MG63 (cell line): ENCODE measurements at places on chromosomes 3 and 15. TPM values are rescaled to one million over a fixed set of nuclear protein-coding genes. Genes with fewer than 3 reads are reported as not detected.

DNA sequence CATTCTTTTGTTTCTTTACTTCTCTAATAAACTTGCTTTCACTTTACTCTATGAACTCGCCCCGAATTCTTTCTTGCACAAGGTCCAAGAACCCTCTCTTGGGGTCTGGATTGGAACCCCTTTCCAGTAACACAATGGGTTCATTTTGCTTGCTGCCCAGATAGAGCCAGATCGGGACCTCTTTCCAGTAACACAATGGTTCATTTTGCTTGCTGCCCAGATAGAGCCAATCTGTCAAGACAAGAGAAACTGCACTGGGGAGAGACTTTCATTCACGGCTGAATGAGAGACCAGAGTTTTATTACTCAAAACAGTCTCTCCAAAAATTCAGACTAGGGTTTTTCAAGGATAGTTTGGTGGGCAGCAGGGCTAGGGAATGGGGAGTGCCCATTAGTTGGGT lies 25.4 kb downstream of the METTL6 start:
- no peak for DNase-seq

GRCh38 chr3:71523628-71524027 lies 59.9 kb downstream of the FOXP1 start:
- DNase-seq = no peak

DNA sequence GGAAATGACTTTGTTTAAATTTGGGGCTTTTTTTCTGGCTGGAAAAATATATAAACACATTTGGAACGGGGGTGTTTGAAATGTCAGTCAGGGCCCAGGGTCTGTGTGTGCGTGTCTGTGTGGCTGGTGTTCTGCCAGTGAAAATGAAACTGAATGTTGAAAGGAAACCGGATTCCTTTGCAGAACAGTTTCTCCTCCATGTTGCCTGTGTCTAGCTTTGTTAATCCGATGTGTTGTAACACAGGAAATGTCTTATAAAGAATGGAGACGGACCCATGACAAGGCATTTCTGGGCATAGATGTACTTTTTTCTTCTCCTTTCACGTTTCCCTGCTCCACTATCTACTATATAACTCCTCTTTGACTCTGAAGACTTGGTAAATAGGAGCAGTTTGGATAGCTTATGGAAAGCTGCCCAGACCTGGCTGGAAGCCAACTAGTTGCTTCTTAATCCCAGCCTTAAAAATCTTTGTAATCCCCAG lies 2.8 kb downstream of the SQOR start:
- DNase-seq = peak; percentile 81

- no peak for DNase-seq
Measured at GRCh38 chr3:22621205-22621809, 581.8 kb upstream of the UBE2E2 start.

DNA sequence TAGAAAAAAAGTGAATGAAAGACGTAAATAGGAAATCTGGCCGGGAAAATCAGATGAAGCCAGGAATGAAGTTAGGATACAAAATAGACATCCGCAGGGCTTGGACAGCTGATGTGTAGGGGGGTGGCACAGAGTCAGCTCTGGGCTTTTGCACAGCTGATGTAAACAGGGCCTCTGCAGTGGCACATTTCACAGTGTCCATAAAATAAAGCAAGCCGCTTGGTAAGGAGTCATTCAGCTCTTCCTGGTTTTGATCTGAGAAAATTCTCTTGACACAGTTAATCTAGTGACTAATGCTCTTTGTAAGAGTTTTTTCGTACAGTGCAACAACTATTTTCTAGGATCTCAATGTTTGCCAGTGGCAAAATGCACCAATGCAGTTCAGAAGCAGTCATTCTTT lies 153.3 kb downstream of the USP13 start:
- DNase-seq = no peak

- no peak for DNase-seq
Measured at GRCh38 chr3:128145279-128145678, 8.0 kb upstream of the EEFSEC start.

GRCh38 chr3:64867224-64867623 lies 179.4 kb upstream of the ADAMTS9 start:
- DNase-seq = no peak

GRCh38 chr3:171184372-171184771 lies 157.9 kb upstream of the SLC2A2 start:
- no peak for DNase-seq

DNA sequence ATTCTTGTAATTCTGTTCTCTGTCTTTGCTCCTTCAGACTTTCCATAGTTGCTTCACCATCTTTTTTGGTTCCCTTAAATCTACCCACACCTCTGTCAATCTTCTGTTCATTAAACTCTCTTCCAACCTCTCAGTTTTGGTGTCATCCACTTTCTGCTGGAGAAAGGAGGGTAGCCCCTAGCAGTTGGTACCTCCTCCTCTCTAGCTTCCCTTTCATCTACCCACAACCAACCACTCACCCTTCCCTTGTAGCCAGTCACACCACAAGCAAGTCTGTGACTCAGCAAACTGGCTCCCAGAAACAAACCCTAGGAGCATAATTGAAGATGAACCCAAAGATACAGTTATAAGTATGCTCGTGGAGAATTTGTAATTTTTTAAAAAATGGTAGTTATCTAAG lies 318.6 kb downstream of the FHIT start:
- DNase-seq = no peak

- DNase-seq = no peak
Measured at GRCh38 chr3:38059591-38059990, 20.6 kb downstream of the DLEC1 start.

DNA sequence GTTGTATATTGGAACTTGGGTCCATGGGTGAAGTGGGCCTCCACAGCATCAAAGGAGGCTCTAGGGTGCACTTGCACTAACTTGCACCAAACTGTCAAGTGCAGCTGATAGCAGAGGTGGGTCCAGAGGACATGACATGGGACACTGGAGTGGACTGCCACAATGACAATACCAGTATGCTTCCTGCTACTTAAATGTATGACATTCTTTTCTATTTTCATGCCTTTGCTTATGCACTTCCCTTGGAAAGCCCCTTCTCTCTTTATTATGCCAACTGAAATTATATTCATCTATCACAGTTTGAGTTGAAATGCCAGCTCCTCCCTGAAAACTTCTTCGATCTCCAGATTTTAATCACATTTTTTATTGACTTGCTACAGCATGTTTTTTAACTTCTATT lies 101.8 kb downstream of the CFAP20DC start:
- no peak for DNase-seq

- no peak for DNase-seq
Measured at GRCh38 chr15:57377478-57377847, 1.2 kb downstream of the CGNL1 start.

DNA sequence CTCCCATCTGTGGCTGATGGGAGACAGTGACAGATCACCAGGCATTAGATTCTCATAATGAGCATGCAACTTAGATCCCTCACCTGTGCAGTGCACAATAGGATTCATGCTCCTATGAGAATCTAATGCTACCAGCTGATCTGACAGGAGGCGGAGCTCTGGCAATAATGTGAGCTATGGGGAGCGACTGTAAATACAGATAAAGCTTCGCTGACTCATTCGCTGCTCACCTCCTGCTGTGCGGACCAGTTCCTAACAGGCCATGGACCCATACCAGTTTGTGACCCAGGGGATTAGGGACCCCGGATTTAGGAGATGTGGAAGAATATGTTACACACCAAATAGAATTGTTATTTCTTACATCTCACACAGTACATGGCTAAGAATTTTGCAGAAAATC lies 6.7 kb downstream of the ARGFX start:
- peak; percentile 20 for DNase-seq

GRCh38 chr3:56288258-56288657 lies 180.0 kb downstream of the ERC2 start:
- DNase-seq = no peak

DNA sequence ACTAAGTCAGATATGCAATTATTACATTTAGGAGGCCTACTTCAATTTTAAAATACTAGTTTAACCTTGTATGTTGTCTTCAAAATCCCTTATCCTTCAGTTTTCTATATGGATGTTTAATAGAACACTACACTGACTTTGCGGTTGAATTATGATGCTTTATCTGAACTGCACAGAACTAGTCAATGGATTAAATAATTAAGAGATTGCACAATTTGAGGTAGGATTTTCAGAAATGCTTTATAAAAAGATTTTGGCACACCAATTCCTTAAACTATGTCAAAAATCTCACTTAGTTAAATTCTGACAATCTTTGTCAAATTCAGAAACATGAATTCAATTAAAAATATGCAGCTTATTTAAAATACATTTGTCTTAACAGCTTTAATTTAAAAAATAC lies 28.1 kb downstream of the ATOSA start:
- no peak for DNase-seq

DNA sequence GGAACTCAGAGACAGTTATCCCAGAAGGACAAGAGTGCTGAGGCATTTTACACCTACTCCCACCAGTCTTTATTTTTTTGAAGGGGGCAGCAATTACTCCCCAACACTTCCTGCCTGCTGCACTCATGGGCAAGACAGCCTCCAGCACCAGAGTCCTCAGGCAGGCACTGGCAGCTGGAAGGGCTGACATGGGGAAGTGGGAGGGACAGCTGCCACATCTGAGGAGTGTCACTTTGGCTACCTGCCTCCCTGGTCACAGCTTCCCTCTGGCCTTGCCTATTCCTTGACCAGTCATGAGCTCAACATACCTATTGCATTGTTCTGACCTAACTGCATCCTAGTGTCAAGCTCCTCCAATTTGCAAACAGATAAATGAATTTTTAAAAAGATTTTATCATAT lies 10.2 kb upstream of the LACTB start:
- no peak for DNase-seq

DNA sequence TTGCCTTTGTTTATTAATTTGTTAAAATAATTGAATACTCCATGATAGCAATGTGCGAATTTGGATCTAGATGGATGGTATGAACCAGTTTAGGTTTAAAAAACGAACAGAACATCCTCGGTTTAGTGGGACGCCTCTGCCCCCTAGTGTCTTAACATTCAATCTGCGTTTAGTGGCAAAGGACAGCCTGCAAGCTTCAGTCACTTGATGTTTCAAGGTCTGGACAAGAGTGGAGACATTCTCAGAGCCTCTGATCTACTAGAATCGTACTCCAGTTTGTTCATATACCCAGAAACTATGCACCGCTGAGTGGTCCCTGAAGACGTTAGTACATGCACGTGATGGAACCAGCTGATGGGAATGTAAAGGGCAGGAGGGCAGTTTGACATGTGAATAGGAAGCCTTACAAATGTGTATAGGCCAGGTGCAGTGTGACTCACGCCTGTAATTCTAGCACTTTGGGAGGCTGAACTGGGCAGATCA lies 17.8 kb upstream of the ATP13A4 start:
- DNase-seq = peak; percentile 46

DNA sequence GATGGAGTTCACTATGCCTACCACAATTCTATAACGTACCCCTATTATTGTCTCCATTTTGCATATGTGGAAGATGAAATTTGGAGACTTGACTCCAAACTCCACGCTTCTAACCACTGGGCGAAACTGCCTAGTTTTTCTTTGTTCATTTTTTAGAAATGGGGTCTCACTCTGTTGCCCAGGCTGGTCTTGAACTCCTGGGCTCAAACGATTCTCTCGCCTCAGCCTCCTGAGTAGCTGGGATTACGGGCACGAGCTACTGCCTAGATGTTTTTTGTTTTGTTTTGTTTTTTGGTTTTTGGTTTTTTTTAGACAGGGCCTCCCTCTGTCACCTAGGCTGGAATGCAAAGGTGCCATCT lies 584 bp upstream of the RPL32 start:
- DNase-seq = no peak

DNA sequence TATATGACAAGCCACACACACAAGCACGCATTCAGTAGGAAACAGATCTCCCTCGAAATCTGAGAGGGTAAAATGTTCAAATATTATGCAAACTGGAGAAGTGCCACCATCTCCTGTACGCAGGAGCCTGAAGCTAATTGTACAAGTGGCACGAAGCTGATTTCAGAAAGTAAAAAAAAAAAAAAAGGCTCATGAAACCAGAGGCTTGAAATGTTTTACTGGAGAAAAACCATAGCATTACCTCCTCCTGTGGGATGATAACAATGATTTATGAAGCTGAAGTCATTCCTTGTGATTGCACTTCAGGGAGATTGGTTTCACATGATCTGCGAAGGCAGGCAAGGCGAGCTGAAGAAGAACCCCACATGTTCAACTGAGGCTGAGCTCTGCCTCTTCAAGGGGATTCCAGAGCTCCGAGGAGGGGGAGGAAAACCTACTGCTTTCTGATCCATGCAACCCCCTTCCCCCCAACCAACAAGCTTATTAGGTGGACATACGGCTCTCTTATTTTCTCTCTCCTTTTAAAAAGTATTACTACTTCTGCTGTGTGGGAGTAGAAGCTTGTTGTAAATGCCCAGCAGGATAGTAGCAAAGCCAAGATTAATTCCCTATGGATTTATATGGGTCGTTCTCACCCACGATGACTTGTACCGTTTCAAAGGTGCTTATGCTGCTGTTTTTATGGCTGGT lies 101.1 kb downstream of the GREM1 start:
- DNase-seq = no peak

- no peak for DNase-seq
Measured at GRCh38 chr3:155492841-155493240, 199.4 kb upstream of the STRIT1 start.

- DNase-seq = peak; percentile 82
Measured at GRCh38 chr15:90001062-90001682, at the start of gene ZNF710. Gene ZNF710, plus strand, starts transcription at chr15:90001324. Its CDS starts 65,814 bp downstream, at chr15:90067138.

GRCh38 chr3:11230832-11231231 lies 41.4 kb upstream of the ATG7 start:
- DNase-seq = no peak

DNA sequence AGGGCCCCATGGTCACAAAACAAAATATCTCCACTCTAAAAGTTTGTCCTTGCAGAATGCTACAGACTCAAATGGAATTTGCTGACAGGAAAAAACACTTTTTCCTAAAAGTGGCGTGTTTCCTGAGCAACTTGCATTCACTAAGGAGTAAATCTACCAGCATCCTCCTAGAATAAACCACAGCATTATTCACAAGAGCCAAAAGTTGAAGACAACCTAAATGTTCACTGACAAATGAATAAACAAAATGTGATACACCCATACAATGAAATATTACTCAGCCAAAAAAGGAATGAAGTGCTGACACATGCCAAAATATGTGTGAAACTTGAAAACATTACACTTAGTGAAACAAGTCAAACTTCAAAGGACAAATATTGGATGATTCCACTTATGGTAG lies 28.9 kb downstream of the ITGB5 start:
- DNase-seq = no peak

- DNase-seq = no peak
Measured at GRCh38 chr3:172987273-172987672, 153.8 kb downstream of the SPATA16 start.

Gene RBPMS2
- total RNA-seq = not detected in 2 replicates

Gene ADAMTS7
- total RNA-seq = 3.3 and 10.7 TPM in 2 replicates

Gene GP5
- not detected in 2 replicates for total RNA-seq

Gene PPP4R2
- total RNA-seq = 18.9 and 26.4 TPM in 2 replicates

Gene TMCO5A
- total RNA-seq = not detected in 2 replicates

Gene GHSR
- total RNA-seq = not detected in 2 replicates

Gene TUSC7
- total RNA-seq = not detected in 2 replicates

Gene ARRDC4
- total RNA-seq = 9.2 and 13.4 TPM in 2 replicates

Gene KNG1
- not detected in 2 replicates for total RNA-seq

Gene AGBL1
- total RNA-seq = not detected in 2 replicates

Gene PML
- total RNA-seq = 19.5 and 39.8 TPM in 2 replicates

Gene SNURF
- total RNA-seq = not detected in 2 replicates

Gene DZIP1L
- total RNA-seq = 14.9 and 20.1 TPM in 2 replicates

Gene ROBO1
- 3.2 and 7.0 TPM in 2 replicates for total RNA-seq

Gene MNS1
- 10.9 and 17.7 TPM in 2 replicates for total RNA-seq

Gene PLAAT1
- total RNA-seq = 16.7 and 19.1 TPM in 2 replicates
